NCI-H510A (cell line): ENCODE measurements at places on chromosomes 16 and 17.

- DNase-seq = no peak
Observed at GRCh38 chr17:47897561-47897960, 1.5 kb downstream of the SP2 start.

DNA sequence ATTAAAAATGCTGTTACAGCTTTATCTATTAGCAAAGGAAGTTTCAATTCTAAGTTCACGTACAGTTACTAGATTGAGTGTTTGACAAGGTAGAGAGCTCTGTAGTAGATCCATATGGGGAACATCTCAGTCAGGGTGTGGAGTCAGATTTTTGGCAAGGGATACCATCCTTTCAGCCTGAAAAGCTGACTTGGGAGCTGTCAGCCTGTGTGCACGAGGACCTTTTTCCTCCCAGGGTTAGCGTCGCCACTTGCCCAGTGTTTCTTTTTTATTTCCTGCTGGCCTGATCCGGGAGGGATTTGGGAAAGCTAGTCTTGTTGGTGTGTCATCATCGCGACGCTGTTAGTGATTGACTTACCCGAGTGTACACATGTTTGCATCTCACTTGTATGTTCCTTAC lies 29.5 kb downstream of the WWOX start:
- no peak for DNase-seq

DNA sequence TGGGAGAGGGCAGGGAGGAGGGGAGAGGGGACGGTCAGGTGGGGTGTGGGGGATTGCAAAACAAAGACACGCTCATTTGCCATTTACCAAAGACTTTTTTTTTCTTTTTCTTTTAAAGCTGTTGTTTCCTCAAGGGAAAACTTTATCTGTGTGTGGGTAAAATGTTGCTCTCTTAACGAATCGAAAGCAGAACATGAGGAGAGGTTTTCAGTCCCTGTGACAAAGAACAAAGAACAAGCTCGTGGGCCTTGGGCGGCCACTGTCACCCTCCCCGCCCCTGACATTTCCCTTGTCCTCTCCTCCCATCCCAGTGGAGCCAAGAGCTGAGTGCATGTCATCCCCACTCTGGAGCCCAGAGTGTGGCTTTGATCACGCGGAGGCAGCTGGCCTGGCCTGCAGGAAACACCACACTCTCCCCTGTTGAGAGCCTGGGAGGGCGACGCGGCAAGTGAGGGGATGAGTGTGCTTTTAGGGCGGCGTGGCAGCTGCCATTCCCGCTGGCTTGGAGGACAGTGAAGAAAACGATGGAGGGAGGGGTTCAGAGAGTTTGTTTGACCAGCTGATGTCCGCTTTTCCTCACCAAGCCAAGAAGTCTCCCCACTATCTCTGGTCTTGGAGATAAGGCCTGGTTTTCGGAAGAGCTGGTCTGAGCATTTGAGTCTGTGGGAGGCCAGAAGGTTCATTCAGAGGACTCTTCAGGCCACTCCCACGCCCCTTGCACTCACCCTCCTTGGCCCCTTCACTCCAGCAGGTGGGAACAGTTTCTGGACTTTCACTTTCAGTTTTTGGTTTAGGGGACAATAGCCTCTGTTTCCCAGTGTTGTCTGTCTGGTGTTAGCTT lies 11.4 kb downstream of the CCR7 start:
- DNase-seq = no peak

DNA sequence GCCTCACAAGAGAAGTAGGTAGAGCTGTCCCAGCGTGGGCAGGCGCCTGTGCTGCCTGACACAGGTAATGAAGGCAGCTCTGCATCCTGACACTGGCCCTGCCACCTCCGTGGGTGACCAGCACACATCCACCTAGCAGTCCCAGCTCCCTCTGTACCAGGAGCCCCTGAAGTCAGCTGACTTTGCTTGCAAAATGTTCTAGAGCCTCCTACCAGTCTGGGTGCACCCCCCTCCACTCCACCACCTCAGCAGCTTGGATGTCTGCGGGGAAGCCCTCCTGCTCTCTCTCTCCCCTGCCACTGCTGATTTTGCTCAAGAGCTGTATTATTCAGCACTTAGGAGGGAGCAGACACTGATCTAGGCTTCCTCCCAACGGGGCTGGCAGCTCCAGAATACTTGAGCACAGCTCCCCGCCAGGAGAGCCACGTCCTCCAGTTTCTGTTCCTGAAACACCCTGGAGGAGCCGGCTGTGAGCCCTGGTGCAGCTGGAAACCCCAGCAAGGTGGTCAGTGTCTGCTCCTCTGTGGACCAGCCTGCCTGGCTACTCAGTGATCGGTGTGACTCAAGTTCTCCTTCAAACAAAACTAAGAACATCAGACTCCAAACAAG lies 1.0 kb downstream of the RNF166 start:
- no peak for DNase-seq
